ENCODE measurements at places on chromosomes 12 and 14.
A peak's percentile ranks its signal among the peaks of the same experiment; 100 is the strongest.

- no peak for DNase-seq
Measured at GRCh38 chr12:86521870-86522269, 265.7 kb upstream of the MGAT4C start.

GRCh38 chr14:90671382-90672234, 144.6 kb downstream of the TTC7B start:
- no peak for DNase-seq

DNA sequence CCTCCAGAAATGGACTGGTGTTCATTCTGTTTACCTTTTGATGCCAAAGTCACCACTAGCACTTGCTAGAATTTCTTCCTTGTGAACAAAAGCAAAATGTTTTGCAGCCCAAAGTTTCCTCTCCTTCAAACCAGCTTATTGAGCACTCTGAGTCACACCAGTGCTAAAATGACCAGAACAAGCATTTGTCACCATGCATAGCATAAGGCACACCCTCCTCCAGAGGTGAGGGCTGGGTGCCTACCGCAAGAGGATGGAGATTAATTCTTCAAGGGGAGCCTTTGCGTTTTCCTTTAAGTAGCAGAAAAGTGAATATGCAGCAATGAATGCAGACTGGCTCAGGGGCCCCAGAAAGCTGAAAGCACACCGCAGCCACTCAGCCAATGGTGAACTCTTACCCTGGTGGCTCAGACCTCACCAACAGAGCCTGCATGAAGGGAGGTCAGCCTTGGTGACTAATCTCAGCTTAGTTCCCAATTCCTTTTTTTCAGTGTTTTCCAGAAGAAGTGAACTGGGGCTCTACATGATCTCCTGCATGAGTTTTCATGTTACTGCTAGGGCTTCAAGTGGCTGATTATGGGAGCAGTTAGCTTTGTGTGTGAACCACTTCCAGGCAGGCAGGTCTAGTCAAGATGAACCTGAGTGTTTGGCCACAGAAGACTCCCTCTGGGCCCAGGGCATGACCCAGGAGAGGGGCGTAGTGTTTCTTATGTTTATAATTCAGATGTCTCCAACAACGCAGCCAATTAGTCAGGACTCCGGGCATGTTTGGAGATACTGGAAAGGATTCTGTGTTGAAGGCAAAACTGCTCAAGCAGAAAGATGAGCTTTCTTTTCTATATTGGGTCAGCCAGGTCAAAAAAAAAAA, 96.3 kb downstream of the PAX9 start:
- no peak for DNase-seq

DNA sequence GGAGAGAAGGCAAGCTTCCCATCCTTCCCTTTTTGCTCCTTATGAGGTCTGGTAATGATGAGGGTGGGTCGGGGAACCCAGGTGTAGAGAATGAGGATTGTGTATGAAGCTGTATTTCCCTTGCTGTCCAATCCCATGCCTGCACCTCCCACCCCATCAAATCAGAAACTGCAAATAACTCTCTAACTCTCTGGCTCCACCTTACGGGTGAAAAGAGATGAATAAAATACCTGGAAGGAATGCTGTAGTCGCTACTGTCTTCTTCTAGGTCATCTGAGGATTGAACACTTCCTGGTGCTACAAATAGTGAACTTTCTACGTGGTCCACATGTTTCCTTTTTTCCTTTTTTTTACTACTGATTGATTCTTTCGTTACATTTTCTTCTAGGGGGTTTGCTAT, 38.9 kb upstream of the DICER1 start:
- no peak for DNase-seq

DNA sequence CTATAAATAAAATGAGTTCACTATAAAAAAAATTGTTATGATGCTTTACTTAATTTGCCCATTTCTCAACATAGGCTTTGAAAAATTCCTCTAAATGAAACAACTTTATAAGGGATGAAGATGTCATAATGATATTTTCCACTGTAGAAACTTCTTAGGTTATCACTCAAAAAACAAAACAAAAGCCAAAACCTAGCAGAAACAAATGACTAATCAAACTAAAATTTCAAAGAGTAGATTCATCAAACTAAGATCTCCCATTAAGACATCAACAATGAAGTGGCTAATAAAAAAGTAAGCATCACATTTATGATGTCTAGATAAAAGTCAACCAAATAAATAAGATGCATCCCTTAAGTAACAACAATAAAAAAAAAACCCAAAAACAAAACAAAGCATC, 36.9 kb upstream of the TTC7B start:
- DNase-seq: no peak

- no peak for DNase-seq
Measured at GRCh38 chr12:53480491-53481442, 18.5 kb downstream of the MAP3K12 start.

- peak; percentile 53 for DNase-seq
Measured at GRCh38 chr14:74945261-74945851, 10.0 kb downstream of the PGF start.

DNA sequence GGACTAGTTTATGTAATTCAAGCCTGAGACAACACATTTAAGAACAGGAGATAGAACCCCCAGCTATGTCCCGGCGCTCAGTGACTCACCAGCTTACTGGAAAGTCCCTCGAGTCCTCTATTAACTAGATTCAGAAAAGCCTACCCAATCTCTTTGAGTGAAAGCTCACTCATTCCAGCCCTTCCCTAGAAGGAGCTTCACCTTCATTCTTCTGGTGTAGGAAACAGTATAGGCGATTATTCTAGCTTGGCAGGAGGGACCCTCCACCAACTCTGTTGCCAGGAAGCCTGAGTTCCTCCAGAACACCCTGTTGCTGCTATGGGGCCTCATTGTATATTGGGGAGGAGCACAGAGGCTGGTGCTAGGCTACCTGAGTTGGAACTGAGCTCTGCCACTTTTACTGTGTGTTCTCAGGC, 57.2 kb upstream of the AEBP2 start:
- DNase-seq: peak; percentile 86

DNA sequence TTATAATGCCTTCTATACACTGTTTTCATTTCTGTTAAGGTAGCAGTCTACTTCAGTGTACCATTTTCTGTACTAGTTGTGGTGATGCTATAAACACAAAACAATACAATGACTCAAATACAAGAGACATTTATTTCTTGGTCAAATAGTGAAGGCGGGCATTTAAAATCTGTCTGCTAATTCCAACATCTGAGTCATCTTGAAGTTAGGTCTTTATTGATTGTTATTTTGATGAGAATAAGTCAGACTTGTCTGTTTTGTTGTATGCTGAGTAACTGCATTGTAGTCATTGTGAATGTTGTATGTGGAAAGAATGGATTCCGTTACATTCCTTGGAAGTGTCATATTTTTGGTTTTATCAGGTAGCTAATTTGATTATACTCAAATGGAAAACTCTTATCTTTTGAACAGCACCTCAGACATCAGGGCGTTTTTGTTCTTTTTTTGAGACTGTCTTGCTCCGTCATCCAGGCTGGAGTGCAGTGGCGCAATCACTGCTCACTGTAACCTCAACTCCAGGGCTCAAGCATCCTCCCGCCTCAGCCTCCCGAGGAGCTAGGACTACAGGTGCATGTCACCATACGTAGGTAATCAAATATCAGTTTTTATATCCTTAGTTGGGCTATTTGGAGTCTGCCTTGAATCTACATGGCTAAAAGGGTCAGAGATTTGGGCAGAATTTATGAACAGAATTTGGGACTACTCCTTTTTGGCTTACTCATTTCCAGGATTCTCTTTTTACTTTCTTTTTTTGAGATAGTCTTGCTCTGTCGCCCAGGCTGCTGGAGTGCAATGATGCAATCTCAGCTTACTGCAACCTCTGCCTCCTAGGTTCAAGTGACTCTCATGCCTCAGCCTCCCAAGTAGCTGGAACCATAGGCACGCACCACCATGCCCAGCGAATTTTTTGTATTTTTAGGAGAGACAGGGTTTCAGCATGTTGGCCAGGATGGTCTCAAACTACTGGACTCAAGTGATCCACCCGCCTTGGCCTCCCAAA, 56.8 kb downstream of the PAPLN start:
- no peak for DNase-seq

DNA sequence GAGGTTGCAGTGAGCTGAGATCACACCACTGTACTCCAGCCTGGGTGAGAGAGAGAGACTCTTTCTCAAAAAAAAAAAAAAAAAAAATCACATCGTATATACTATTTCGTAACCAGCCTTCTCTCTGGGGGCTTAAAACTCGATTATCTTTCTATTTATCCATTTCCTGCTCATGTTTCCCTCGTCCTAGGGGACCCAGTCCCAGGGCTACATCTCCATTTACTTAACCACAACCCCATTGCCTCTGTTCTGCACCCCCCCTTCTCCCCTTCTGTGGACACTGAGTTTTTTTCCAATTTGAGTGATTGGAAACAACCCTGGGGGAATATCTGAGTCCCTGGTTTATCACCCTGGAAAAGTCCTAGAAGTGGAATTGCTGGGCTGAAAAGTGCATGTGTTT, 36.2 kb upstream of the YY1 start:
- DNase-seq: no peak

- no peak for DNase-seq
Measured at GRCh38 chr14:24404814-24405213, 6.0 kb downstream of the NYNRIN start.

DNA sequence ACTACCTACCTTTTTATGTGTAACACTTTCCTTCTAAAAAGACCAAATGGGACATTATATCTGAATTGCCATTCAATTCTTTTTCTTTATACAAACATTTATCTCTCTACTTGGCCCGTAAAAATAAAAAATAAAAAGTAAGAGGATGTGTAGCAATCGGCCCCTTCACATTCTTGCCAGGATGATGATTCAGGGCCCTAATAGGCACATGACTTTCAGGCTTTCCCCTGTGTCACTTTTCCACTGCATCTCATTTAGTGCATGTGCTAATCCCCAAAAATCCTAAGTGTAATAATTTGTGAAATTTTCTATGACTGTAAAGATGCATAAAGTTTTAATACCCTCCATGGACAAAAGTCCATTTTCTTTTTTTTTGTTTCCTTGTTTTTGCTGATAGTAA, 23.0 kb upstream of the ATP2B1 start:
- DNase-seq: peak; percentile 81

- no peak for DNase-seq
Measured at GRCh38 chr14:55607386-55607785, 27.4 kb downstream of the KTN1 start.

DNA sequence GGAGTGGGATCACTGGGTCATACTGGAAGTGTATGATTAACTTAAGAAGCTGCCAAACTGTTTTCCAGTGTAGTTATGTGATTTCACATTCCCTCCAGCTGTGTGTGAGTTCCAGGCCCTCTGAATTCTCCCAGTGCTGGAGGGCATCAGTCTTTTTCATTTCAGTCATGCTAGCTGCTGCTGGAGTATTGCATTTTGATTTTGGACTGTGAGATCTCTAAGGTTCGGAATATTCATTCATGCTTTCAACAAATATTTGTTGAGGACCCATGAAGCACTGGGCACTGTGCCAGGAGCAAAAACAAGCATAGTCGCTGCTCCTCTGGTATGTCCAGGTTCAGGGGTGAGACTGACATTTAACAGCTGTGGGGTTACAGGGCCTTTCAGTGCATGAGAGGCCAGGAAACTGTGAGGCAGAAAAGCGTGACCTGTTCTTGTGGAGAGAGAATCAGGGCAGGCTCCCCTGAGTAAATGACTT, 133.2 kb downstream of the SCARB1 start:
- DNase-seq: peak; percentile 68

DNA sequence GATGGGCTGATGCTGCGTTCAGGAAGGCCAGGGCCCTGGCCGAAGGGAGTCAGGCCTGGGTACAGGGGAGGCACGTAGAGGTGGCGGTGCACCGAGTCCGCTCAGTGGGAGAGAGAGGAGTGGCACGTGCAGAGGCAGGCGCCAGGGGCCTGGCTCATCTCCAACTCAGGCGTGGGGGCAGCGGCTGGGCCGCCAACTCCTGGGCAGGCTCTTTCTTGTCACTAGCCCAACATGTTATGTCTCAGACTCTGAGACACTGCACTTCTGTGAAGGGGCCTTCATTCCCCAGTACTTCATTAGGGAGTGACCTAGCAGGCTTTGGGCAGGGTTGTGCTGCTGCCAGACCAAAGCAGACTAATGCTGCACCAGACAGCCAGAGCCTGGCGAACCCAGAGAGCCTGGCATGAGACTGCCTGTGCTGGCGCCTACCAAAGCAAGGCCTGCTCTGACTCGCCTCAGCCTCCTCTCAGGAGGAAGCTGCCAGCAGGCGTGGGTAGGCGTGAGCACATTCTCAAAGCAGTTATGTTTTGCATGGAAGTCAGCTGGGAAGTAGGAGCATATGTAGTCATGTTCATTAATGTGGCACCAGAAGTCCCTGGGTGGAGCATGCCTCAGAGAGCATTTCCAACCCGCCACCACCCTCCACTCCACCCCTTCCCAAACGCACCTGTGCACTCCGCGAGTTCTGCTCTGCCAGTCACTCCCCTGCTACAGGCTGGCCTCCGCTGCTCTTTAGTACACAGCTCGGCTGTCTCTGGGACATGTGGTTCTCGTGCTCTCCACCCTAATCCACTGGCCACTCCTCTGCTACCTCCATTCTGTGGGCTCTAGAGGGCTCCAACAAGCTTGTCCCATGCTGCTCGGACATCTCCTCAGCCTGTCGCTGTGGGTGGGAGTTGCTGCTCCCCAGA, 9.7 kb downstream of the CKB start:
- no peak for DNase-seq

GRCh38 chr14:41022932-41023331, 583.7 kb upstream of the LRFN5 start:
- DNase-seq: peak; percentile 34

- peak; percentile 4 for DNase-seq
Measured at GRCh38 chr14:62420847-62421246, 624.4 kb downstream of the KCNH5 start.

DNA sequence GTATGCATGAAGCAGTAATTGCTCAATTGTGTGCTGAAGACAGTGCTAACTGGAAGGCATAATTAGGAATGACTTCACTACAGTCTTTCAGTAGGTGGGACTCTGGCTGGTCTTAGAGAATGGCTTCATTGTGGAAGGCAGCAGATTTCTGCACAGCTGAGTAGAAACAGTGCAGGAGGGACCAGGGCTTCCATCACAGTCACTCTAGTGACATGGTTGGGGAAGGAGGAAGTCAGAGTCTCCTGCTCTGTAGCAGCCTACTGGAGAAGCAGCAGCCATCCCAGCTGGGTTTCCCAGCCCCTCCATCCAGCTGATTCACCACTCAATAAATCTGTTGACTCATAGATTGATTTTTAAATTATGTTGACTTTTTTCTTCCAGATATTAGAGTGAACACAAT, 80.6 kb upstream of the DBX2 start:
- DNase-seq: no peak

- DNase-seq: peak; percentile 85
Measured at GRCh38 chr12:47935184-47935583, 28.2 kb upstream of the TMEM106C start.

- DNase-seq: peak; percentile 21
Measured at GRCh38 chr14:89190765-89191513, 226.1 kb downstream of the FOXN3 start.

DNA sequence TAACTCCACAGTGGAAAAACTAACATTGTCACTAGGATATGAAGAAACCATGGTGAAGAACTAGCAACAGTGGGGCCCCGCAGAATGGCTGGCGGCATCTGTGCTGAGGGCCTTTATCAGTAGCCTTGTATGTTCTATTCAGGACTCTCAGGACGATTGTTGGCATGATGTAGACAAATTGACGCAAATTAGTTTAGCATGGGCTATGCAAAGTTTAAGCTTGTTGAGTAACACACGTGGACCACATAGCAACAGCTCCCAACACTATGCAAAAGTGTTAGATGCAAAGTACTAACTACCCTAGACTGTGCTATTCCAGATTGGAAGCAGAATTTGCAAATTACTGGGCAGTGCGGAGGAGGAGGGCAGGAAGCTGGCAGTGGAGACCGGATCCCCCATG, 38.2 kb upstream of the TMEM263 start:
- DNase-seq: no peak

GRCh38 chr12:117404940-117405339, 43.5 kb upstream of the NOS1 start:
- DNase-seq: no peak

- DNase-seq: no peak
Measured at GRCh38 chr12:12032260-12032791, 38.4 kb upstream of the BCL2L14 start.
